ENCODE measurements at places on chromosomes 7 and 10.

GRCh38 chr10:15324113-15324512 is 47.0 kb downstream of the FAM171A1 start:
- DNase-seq: no peak

GRCh38 chr7:92119213-92119759 is 15.0 kb downstream of the CYP51A1 start:
- no peak for DNase-seq

GRCh38 chr10:7492660-7493046 is 81.8 kb upstream of the SFMBT2 start:
- DNase-seq: no peak

DNA sequence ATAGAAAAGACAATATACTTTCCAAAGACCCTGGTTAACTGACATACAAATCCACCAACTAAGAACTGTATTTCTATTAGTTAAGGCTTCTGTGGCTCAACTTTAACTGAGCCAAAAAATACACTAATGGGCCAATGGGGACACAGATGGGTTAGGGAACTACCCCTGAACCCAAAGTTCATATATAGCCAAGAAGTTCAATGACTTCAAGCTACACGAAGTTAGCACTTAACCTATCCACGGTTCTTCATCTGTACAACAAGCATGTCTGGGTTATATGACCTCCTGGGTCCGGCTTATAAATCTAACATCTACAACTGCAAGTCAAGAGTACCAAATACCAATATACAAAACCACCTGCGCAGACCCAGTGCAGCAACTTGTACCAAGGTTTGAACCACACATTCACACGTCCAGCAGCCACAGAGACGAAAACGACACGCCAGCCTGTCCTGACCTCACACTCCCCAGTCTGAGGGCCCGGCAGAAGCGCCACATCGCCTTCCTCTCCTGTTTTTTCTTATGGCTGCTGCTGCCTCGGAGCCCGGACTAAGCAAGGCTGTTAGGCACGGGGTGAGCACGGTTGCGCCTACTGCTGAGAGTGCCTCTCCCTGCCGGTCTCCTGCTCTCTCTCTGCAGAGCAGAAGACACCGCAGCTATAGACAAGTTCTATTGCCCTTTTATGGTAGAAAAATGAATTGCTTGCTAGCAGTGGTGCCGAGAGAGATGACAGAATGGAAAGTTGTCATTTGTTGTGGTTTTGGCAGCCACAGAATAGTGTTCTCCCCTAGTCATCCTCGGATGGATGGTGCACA is 86.3 kb downstream of the RNF216 start:
- peak; percentile 90 for DNase-seq

DNA sequence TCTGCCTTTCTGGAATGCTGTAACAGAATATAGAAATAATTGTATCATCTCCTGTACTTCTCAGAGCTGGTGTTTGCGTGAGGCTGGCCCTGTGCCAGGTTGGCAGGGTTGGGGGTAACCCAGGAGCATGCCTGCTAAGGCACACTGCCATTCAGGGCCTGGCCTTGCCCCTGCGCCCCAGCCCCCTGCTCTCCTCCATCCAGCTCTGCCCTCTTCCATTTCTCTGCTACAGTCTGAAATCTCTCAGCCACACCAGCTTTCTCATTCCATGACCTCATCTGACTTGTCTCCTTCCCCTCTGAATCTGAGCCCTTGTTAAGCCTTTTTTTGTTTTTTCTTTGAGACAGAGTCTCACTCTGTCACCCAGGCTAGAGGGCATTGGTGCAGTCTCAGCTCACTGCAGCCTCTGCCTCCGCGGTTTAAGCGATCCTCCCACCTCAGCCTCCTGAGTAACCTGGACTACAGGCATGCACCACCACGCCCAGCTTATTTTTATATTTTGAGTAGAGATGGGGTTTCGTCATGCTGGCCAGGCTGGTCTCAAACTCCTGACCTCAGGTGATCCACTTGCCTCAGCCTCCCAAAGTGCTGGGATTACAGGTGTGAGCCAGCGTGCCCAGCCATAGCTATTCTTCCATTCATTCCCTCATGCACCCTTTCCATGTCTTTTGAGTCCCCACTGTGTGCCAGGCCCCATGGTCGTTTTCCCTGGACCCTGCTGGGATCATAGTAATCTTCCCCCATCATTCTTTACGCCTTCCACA is 206.8 kb downstream of the CUX1 start:
- DNase-seq: no peak

DNA sequence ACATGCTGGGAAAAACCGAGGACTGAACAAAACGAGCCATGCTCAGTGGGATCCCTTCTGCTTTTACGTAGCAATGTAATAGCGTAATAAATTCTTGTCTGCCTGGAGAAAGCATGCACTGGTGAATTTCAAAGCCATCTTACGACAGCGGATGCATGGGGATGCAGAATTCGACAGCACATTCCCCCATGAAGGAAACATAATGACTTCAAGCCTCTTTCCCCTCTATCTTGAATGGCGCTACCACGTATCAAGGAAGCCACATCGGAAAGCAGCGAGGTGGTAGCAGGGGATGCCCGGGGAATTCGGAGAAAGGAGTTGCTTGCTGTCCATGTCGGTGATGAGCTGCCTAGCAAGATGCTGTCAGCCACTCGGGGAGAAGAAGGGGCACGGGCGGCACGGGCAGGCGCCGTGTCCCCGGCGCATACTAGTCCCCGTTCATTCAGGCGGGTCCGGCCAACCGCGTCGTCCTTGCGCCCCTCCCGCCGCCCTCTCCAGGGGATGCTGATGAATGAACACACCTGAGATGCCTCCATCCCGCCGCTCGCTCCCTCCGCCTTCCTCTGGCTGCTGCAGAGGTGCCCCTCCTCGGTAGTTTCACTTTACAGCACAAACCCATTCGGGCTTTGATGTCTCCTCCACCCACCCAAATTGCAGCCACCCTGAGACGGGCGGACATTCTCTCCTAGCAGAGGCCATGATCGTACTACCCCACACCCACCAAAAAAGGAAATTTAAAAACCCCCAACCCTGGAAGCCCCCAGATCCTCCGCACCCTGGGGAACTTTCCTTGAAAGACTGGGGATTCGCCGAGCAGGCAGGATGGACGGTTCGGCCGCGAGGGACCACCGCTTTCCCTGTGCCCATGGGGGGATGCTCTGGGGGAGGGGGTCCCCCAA is 644 bp downstream of the SORBS1 start:
- no peak for DNase-seq

GRCh38 chr10:123781956-123782500 is 109.6 kb downstream of the CPXM2 start:
- DNase-seq: no peak

DNA sequence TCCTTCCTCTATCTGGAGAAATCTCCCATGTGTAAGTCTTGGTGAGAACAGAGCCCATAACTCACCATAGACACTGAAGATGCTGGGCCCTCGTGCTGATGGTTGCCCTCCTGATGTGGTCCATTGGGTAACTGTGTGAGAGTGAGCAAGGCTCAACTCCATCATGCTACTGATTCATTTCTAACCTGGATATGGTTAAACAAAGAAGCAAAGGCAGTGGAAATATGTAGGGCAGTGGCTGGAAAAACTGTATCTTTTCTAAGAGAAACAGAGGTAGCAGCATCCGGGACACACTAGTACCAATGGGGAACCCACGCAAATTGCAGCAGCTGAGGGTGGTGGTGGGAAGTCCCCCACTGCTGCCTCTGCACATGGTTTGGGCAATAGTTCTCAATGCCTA is 221.7 kb downstream of the KLF6 start:
- no peak for DNase-seq

GRCh38 chr10:117345143-117345542 is 30.1 kb downstream of the PDZD8 start:
- no peak for DNase-seq

DNA sequence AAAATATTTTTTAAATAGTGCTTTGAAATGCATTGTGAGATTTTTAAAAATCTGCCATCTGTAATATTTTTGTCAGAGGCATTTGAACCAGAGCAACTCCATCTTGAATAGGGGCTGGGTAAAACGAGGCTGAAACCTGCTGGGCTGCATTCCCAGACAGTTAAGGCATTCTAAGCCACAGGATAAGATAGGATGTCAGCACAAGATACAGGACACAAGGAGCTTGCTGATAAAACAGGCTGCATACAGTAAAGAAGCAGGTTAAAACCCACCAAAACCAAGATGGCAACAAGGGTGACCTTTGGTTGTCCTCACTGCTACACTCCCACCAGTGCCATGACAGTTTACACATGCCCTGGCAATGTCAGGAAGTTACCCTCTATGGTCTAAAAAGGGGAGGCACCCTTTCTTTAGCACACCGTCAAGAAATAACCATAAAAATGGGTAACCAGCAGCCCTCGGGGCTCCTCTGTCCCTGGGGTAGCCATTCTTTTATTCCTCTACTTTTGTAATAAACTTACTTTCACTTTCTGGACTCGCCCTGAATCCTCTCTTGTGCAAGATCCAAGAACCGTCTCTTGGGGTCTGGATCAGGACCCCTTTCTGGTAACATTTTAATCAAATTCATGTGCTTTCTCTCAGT is 273.7 kb downstream of the SEMA3D start:
- no peak for DNase-seq

DNA sequence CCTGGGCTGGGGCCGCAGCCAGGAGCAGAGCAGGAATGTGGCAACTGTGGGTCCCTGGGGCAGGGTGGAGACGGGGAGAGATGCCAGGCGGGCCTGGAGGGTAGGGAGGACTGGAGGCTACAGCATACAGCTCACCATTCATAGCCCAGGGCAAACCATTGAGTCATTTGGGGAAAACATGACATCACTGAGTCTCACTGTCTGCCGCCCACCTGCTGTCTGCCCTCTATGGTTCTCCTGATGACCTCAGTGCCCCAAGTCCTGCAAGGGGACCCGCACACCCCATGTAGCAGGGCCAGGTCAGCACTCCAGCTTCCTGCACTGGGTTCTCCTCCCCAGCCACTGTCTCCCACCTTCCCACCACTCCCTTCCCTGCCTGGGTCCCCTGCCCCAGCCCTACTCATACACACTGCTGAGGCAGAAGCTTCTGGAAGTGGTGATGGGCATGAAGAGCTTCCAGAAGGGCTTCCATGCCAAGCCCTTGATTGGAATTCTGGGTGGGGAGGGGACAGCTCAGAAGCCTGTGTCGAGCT is 10.4 kb downstream of the CHST3 start:
- DNase-seq: peak; percentile 82

- DNase-seq: no peak
Measured at GRCh38 chr10:117306674-117307073, 65.8 kb downstream of the SLC18A2 start.

- DNase-seq: no peak
Measured at GRCh38 chr7:125127304-125127703, 197.7 kb upstream of the POT1 start.

GRCh38 chr10:11663763-11664555 is 52.5 kb upstream of the USP6NL start:
- DNase-seq: no peak

DNA sequence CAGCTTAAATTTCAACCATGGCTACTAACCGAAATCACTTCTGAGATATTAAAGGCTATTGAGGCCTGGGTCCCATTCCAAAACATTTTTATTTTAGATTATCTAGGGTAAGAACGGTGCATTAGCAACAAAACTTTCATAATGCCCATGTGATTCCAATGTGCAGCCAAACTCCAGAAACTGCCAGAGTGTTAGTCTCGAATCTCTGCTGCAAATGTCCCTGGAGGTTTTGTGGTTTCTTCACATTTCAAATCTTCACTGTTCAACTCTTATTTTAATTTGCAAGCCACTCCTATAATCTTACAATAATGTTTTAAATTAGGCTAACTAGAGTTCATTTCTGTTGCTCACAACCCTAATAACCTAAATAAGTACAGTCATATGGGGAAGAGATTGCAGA is 357.0 kb downstream of the PHF14 start:
- no peak for DNase-seq

GRCh38 chr7:118006979-118007378 is 133.7 kb upstream of the CTTNBP2 start:
- DNase-seq: no peak

DNA sequence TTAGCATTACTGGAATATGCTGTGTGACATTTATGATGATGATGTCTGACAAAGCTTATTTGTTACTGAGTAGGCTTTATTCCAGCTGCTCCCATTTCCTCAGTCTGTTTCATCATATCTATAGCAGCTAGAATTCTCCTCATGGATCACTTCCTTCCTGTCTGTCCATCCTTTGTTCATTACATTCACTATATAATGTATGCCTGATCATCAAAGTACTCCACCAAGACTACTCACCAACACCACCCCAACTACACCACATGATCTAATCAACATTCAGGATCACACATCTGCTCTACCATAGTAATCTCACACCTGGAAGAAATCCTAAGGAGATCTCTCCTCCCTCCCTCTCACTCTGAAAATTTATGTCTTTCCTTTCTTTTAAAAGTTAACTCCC is 61.3 kb downstream of the APBB1IP start:
- DNase-seq: no peak

- no peak for DNase-seq
Measured at GRCh38 chr10:15208221-15208620, 39.7 kb upstream of the NMT2 start.

GRCh38 chr10:60473557-60473956 is 83.9 kb upstream of the ANK3 start:
- DNase-seq: no peak

GRCh38 chr7:112228632-112229031 is 22.1 kb downstream of the ZNF277 start:
- DNase-seq: no peak

GRCh38 chr10:58064714-58065528 is 202.8 kb downstream of the IPMK start:
- peak; percentile 45 for DNase-seq

DNA sequence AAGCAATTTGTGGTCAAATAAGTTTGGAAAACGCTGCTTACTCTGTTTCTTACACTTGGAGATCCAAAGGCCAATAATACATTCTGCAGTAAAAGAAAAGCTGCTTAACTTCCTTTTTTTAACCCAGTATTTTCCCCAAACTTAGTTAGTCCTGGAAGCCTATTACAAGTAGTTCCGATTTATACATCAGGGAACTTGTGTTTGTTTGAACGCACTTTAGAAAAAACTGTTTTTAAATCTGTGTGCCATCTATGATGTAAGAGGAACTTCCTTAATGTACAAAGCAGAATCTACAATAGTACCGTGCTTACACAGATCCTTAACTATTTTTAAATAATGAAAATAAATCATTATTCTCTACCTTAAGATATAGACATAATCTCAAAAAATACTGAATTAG is 23.0 kb downstream of the SFR1 start:
- DNase-seq: no peak

GRCh38 chr7:128830231-128831177 is at the start of gene FLNC:
FLNC (plus strand) TSS chr7:128830406; CDS start chr7:128830638, 232 bp downstream.
- peak; percentile 65 for DNase-seq

DNA sequence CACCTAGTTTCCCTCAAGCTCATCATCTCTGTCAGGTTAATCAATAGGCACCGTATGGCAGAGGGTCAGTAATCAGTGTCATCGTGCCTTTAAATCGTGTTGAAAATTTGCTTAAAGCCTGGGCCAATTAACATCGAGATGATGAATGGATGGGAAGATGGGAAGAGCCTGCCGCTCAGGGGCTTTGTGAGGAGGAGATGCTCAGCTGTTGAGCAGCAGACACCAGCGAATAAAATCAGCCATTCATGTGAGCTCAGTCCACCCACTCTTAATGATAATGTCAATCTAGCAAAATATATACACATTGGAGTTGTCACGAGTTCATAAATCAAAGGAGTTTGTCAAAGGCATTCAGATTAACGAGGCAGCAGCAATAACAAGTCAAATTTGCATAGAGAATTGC is 97.7 kb downstream of the BTRC start:
- no peak for DNase-seq

- DNase-seq: no peak
Measured at GRCh38 chr10:29112827-29113615, 175.8 kb upstream of the LYZL1 start.

- peak; percentile 11 for DNase-seq
Measured at GRCh38 chr7:150983893-150984368, 5.8 kb upstream of the KCNH2 start.
